Activated CD4-positive, CD25-positive, alpha-beta regulatory T cell (primary cell): ENCODE measurements at places on chromosomes 12 and 14.

GRCh38 chr12:46674800-46675199 is 151.0 kb downstream of the SLC38A4 start:
- DNase-seq: no peak

- peak; percentile 13 for DNase-seq
Observed at GRCh38 chr12:22121224-22121623, 75.2 kb downstream of the CMAS start.

- no peak for DNase-seq
Observed at GRCh38 chr12:15563663-15564062, 225.5 kb downstream of the EPS8 start.

DNA sequence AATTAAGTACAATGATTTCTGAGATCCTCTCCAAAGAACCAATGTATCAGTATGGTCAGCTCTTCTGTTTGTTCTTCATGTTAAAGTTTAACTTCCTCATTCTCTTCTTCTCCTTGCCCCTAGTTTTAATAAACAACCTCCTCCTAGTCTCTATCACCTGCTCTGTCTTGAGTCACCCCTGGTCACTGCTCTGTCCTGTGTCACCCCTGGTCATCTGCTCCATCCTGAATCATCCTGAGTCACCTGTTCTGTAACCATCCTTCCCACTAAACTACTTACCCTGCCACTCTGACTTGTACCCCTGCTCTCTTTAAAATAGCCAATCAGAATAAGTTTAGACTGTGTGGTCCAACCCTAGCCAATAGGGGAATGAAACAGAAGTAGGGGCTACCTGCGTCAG is 100.5 kb downstream of the ALG10B start:
- no peak for DNase-seq

GRCh38 chr12:114275086-114275485 is 130.9 kb downstream of the TBX5 start:
- DNase-seq: no peak

DNA sequence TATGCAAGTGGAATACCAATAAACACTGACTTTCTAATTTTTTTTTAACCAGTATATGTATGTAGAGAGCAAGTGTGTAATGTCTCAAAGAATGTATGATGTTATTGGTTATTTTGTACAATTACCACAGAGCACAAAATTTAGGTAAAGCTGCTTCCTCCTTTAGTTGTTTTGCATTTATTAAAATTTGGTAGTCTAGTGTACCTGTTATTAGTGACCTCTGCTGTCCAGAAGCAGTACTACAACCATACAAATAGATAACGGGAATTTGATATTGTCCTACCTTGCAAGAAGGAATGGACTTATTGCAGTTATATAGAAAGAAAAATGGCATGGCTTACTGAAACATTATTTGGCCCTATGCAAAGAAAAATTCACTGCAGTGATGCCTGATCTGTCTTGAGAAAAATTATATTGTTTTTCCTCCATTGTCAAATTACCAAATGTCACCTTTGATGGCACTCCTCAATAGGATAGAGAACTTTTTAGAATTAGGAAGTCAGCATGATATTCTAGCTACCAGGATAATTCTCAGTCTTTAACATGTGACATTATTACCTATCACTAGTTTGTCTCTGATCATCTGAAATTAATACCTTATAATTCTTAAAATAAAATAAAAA is 153.9 kb upstream of the RMST start:
- no peak for DNase-seq

GRCh38 chr14:104433401-104434213 is 146.0 kb upstream of the C14orf180 start:
- DNase-seq: no peak

DNA sequence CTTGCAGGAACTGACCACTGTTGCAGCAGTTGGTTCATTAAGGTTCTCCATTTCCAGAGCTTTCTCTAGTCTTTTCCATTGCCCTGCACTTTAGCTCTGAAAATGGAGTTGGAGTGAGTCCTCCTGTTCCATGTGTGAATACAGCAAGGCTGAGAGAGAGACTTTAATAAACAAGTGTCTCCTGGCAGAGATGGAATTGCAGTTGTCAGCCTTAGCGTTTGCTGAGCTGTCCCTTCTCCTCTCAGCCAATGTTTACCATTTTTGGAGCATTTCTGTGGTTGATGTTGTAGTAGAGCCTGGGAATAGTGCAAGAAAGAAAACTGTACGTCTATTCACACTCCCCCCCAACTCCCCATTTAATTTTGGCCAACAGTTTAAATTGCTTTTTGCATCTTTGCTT is 7.5 kb upstream of the MANSC4 start:
- DNase-seq: no peak

GRCh38 chr12:65803251-65803650 is 21.0 kb upstream of the HMGA2 start:
- DNase-seq: no peak

GRCh38 chr14:68389943-68390342 is 402.9 kb downstream of the ZFP36L1 start:
- DNase-seq: no peak

DNA sequence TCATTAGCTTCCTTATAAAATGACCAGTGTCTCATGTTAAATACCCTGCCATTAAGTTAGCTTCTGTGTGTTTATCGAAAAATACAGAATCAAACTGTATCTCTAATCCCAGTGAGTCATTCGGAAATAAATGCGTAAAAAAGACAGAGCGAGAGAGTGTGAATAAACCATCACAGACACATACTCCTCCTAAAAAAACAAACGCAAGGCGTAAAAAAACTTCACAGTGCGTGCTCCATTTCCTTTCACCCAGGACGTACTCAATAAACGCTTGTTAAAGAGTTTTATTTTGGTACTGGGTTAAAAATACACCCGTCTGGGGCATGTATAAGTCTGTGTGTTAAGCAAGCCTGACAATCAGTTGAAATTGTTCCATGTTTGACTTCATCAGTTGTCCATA is 58.8 kb upstream of the ISM2 start:
- no peak for DNase-seq

DNA sequence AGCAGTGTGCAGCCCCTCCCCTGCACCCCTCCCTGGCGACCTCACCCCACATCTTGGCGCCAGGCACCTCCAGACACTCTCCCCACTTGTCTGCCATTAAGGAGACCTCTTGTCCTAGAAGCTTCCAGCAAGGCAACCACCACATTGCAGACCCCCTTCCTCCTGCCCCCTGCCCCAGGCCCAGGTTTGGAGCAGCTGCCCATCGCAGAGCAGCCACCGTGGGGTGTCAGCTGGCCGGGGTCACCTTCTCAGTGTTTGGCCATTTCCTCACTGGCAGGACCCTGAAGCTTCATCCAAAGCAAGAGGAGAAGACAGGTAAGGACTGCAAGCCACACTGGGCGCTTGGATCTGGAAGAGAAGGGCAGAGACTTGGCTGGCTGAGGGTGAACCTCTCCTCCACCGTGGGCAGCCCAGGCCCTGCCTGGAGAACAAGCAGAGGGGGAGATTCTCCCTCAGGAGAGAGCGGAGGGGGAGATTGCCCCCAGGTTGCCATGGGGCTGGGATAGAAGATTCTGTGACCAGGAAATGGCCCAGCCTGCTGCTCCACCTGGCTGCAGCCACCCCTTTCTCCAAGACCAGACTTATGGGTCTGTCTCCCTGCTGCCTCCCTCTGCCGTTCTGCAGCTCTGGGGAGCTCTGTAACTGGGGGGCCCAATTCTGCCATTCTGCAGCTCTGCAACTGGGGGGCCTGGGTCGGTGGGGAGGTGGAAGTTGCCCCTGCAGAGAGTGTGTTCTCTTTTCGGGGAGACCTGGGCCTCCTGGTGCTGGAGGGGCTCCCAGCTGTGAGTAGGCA is 72.9 kb upstream of the C14orf180 start:
- no peak for DNase-seq

DNA sequence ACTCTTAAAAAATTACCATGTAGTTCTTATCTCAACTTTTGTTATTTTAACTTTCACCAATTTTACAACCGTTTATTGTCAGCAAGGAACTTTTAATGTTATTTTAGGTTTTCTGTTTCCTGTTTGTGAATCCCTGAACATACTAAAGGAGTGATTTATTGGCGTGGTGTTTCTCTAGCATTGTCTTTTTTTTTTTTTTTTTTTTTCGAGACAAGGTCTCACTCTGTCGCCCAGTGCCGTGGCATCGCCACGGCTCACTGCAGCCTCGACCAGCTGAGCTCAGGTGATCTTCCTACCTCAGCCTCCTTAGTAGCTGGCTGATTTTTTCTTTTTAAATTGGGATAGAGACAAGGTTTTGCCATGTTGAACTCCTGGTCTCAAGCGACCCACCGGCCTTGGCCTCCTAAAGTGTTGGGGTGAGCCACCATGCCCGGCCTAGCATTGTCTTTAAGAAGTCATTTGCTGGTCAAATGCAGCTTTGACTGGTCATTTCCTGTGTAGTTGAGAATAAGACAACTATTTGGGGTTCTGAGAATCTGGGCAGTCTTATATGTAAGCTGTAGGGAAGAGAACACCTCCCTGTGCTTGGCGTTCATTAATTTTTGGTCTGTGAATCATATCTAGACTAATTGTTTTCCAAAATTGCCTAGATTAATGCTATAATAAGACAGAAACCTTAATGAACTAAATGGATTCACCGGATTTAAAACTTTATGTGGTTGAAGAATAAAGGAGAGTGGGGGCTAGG is 2.1 kb downstream of the WASHC4 start:
- DNase-seq: no peak

- no peak for DNase-seq
Observed at GRCh38 chr12:121388421-121388981, 11.4 kb upstream of the RNF34 start.

- DNase-seq: no peak
Observed at GRCh38 chr14:66038212-66038611, 448.0 kb upstream of the CCDC196 start.

GRCh38 chr12:25840678-25841465 is 117.6 kb upstream of the RASSF8 start:
- no peak for DNase-seq

GRCh38 chr12:52687497-52688385 is 7.5 kb upstream of the KRT1 start:
- no peak for DNase-seq

GRCh38 chr14:91899213-91899612 is 31.9 kb upstream of the TC2N start:
- DNase-seq: no peak

GRCh38 chr12:12334367-12335040 is 15.5 kb downstream of the MANSC1 start:
- peak; percentile 33 for DNase-seq

GRCh38 chr12:9050521-9051157 is 61.3 kb downstream of the KLRG1 start:
- no peak for DNase-seq
